NCI-H82 (cell line): ENCODE measurements at places on chromosomes 5 and 9.

GRCh38 chr5:132791026-132791425 is 14.0 kb upstream of the SEPTIN8 start:
- no peak for DNase-seq

- DNase-seq, result no peak
These were observed 2.4 kb downstream of the CKMT2 start for GRCh38 chr5:81235287-81236072.

GRCh38 chr9:8417341-8417740 is 617.8 kb upstream of the DMAC1 start:
- DNase-seq, result no peak

DNA sequence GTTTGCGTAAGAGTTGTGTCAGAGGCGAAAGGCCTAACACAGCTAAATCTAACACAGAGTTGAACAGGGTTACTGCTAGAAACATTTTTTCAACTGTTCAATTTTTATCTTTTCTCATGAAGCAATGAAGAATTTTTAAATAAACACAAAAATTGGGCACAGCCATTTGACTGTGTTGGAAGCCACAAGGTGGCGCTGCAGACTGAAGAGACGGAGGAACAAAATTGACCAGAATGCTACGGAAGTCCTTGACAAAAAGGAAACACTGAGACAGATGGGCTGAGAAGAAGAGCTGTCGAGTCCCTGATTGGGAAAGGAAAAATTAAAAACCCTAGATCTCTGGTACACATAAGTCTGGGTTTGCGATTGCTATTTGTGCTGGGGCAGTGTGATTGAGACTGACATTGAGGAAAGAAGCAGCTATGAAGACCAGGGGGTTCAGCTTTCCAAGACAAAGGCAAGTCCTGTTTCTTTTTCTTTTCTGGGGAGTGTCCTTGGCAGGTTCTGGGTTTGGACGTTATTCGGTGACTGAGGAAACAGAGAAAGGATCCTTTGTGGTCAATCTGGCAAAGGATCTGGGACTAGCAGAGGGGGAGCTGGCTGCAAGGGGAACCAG is at the start of gene PCDHB9:
Gene PCDHB9, plus strand, starts transcription at position 265 of the 616 bp plus-strand sequence. Its CDS starts 158 bp downstream, at position 423.
- DNase-seq, result peak; percentile 50

DNA sequence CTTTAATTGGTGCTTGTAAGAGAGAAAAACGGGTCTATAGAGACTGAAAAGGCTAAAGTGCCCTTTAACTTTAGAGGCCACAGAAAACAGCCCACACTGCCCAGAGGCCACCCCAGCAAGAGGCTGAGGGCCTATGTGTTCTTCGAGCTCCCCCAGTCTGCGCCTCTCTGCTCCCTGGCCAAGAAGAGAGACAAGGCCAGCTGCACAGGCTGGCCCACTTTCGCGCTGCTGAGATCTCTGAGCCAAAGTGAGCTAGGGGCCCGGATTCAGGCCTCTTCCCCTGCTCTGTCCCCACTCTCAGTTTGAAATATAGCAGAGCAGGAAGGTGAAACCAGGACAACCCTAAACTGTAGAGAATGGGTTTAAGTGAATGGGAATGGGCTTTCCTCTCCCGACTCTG is 132.0 kb upstream of the TRIM32 start:
- no peak for DNase-seq

- no peak for DNase-seq
These were observed 90.4 kb downstream of the PGM5 start for GRCh38 chr9:68446836-68447235.

DNA sequence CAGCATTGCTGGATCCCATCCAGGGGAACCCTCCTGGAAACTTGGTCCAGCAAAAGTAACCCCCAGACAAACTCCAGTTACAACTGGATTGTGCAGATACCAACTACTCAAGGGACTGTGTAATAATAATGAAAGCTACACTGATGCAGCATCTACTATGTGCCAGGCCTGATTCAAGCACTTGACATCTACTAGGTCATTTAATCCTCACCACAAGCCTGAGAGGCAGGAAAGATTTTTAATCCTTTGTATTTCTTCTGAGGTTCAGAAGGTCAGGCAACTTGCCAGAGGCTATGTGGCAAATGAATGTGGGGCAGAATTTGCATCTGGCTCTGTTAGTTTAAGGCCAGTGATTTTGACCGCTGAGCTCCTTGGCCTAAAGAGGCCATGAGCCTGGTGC is 29.5 kb upstream of the FOXI1 start:
- no peak for DNase-seq

GRCh38 chr9:80134487-80134886 is 562.7 kb downstream of the TLE4 start:
- DNase-seq, result no peak

GRCh38 chr9:104779946-104780535 is 16.1 kb downstream of the NIPSNAP3B start:
- no peak for DNase-seq

DNA sequence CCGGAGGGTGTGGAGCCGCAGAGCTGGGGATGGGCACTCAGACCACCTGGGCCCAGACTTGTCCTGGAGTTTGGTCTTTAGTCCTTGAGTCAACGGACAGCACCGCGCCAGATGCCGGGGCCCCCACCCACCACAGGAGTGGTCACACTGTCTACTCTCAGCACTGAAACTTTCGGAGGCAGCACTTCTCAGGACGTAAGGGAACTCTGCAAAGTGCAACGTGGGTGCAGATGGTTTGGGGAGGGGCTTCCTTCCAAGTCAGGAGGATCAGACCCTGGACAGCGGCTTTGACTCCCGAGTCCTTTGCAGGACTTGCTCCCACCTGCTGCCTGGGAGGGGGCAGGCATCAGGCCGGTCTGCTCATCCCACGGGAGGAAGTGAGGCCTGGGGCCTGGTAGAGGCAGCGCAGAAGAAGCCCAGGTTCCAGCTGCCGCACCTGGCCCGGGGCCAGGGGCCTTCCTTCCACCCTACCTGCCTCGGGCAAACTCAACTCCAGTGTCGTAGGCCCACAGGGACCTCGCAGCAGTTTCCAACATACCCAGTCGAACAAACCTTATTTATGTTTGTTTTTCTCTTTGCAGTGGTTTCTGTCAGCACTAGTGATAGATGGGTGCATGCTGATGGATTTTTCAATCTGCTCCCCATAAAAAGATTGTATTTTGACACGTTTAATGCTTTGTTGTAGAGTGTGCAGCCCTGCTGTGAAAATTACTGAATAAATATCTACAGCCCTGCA is 149.8 kb upstream of the PPP1R26 start:
- no peak for DNase-seq

- DNase-seq, result no peak
These were observed 27.5 kb downstream of the AMBP start for GRCh38 chr9:114050646-114051045.

DNA sequence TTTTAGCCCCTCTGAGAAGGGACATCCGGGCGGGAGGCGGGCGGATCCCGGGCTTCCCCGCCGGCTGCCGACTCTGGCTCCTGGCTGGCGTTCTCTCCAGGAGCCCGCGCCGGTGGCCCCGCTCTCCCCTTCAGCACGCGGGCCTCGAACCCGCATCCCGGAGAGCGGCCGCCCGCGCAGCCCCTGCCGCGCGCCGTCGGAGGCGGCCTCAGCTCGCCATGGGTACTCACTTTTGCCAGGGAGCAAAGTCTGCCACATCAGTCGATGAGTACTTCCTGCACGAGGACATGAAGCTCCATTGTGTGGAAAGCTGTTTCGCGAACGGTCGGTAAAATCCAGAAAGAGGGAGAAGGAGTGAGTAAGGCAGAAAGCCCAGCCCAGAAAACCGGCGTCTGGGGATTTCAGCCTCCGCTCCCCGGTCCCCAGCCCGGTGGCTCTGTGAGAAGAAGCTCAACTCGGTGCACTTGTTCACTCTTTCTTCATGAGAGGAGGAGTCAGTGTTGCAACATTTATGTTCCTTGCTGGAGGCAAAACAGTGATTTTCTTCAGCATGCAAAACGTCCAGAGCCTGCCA is at the start of gene PRLR:
Gene PRLR, minus strand, starts transcription at position 450 of the 574 bp plus-strand sequence. CDS start 140,867 bp downstream, outside the sequence.
- DNase-seq, result no peak

GRCh38 chr9:118059484-118060278 is 355.5 kb downstream of the TLR4 start:
- DNase-seq, result peak; percentile 13

DNA sequence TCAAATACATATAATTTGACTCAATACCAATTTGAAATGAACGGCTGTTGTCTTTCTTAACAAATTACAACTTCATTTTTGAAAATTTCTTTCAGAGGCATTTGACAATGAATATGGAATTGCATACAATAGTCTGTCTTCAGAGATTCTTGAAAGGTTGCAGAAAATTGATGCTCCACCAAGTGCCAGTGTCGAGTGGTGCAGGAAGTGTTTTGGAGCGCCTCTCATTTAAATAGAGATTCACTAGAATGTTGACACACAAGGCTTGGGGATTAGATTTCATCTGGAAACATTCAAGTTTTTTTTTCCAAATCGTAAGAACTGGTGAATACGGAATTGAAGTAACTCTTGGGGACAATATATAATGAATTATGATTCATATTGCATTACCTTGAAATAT is 8.1 kb downstream of the RPS6 start:
- peak; percentile 41 for DNase-seq

- peak; percentile 7 for DNase-seq
These were observed 64.8 kb downstream of the UNC13B start for GRCh38 chr9:35226651-35227050.

GRCh38 chr5:95723632-95724369 is 7.3 kb upstream of the RHOBTB3 start:
- no peak for DNase-seq

DNA sequence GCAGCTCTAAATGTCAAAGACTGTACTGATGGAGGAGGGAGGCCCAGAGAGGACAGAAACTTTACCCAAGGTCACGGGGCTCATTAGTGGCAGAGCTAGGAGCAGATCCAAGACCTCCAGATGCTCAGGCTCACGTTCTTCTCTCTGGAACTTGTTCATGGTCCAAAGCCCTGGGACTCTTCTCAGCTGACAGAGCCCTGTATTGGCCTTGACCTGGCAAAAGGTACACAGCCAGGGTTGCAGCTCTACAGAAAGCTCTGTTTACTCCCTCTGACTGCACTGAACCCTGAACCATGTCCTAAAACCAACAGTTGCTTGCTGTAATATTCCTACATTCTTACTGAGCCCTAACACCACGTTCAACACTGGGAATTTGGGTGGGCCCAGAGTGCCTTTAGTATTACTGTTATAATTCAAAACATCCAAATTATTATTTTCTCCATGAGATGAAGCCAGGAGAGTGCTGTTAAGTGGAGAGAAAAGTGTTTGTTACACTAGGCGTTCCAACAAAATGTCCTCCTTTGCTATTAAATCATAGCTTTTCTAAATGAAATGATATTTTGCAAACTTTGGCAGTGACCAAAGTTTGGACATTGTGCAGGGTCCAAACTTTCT is 602.4 kb upstream of the CLINT1 start:
- no peak for DNase-seq

DNA sequence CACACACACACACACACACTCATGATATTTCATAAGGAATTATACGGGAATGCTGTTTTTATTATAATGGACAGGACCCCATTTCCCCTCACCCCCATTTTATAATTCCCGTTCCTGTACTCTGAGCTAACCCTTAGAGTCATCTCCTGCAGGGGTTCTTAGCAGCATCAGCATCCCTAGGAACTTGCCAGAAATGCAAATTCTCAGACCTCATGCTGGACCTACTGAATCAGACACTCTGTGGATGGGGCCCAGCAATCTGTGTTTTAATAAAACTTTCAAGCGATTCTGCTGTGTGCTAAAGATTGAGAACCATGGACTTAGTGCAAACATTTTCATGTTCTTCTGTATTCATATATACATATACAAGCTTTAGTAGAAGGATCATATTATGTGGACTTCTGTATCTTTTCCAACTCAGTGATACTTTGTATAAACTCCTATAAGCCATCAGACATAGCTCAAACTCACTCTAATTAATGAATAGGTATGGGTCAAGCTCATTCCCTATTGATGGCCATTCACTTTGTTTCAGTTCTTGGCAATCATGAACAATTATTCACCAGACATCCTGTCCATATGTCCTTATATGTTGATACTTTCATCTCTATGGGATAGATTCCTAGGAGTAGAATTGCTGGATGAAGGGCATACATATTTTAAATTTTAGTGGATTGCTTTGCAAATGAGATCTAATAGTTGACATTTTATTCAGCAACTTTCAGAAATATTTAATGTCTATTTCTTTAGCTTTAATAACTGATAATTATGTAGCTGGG is 65.5 kb downstream of the ARHGEF28 start:
- no peak for DNase-seq

DNA sequence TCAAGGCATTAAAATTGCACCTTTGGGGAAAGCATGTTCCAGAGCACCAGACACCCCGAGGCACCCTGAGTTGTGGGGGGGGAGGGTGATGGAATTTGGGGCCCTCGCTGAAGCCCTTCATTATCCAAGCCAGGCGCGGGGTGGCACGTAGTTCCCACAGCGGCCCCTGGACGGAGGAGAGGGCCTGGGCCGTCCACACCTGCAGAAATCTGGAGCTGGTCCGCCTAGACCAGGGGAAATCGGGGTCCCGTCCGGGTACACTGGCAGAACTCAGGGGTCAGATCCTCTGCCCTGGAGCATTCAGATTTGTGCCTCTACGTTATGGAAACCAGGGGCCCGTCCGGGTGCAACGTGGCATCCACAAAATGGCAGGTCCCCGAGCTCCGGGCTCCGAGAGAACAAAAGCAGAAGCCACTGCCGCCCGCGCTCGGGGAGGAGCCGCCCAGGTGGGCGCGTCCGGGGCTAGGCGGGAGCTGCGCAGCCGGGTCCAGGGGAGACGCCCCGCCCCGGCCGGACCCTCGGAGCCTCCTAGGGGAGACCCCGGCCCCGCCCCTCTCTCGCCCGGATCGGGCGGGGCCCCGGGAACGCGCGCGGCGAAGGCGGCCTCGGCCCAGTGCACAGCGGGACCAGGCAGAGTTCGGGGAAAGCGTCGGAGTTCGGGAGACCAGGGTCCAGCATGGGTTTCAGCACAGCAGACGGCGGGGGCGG is at the start of gene PLEKHG4B:
Gene PLEKHG4B, plus strand, starts transcription at position 613 of the 708 bp plus-strand sequence. Its CDS starts 64 bp downstream, at position 677.
- peak; percentile 15 for DNase-seq

DNA sequence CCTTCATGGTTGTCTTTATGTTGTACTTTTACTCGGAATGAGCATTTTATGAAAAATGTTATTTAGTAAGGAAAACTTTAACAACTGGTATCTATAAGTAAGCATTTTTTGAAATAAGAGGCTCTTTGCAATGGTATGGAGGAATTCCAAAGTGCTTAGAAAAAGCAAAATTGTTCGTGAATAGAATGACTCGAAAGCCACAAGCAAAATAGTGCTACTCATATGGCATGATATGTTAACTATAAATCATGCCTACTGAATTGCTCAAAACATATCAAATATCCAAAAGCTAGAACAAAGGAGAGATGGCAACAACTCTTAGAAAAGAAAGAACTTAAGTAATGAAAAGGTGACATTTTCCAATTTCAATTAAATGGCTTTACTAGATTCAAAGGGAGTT is 216.3 kb downstream of the KIAA0825 start:
- DNase-seq, result no peak

GRCh38 chr5:93582677-93583438 is at the start of gene NR2F1:
TSS of gene NR2F1 (plus strand) at chr5:93583222. CDS start at chr5:93585024, 1,802 bp downstream.
- peak; percentile 84 for DNase-seq

DNA sequence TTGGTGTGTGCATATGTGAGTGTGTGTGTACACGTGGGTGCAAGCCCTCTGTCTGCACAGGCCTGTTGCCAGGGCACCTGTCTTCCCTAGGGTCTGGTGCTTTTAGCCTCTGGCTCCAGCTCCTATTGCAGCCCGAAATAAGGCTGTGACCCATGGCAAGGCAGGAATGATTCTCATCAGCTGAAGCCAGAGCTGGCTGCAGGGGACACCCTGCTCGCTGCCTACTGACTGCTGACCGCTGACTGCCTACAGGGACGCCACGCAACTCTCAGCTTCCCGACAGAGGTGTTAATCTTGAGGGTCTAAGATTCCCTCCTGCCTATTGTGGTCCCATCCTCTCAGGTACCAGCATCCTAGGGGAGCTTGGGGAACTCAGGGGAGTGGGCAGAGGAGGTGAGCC is at the start of gene MYOZ3:
Gene MYOZ3, plus strand, starts transcription at position 166 of the 400 bp plus-strand sequence. CDS start 1,691 bp downstream, outside the sequence.
- no peak for DNase-seq

- DNase-seq, result no peak
These were observed 384.7 kb downstream of the ENC1 start for GRCh38 chr5:74255692-74256392.
